Stimulated activated CD4-positive, alpha-beta T cell treated with anti-CD3 and anti-CD28 coated beads, Interleukin-4, amount 100 ng/mL, for 1 hour (primary cell): ENCODE measurements at places on chromosomes 5 and 9.

- DNase-seq: no peak
Measured at GRCh38 chr5:106894964-106895363, 775.8 kb downstream of the EFNA5 start.

DNA sequence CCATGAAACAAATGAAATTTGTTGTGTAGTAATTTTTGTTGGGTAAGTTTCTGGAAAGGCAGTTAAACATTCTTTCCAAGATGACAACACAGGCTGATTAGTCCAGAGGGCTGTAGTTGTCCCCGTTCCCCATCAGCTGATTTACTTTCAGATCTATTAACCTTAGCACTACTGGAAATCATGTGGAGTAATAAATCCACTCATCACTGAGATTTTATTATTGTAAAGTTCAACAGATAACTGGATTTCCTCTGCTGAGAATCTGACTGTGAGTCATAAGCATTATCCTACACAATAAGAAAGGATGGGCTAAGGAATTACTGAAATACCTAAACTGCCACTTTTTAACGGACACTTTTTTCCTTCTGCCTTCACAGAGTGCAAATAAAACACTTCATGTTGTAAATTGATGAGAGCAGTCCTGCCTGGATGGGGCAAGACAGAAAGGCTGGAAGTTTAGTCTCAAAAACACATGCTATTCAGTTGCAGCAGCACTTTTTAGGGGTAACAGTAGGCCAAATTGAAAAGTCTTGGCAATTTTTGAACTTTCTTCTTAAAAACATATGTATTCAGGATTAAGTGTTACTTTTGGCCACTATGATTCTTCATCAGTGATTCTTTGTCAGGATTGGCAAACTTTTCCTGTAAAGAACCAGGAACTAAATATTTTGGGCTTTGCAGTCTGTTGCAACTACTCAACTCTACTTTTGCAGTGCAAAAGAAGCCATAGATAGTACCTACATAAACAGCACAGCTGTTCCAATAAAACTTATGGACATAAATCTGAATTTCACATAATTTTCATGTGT lies 7.0 kb downstream of the STOM start:
- DNase-seq: no peak

GRCh38 chr5:76831110-76831452 lies 12.3 kb downstream of the F2RL1 start:
- no peak for DNase-seq

DNA sequence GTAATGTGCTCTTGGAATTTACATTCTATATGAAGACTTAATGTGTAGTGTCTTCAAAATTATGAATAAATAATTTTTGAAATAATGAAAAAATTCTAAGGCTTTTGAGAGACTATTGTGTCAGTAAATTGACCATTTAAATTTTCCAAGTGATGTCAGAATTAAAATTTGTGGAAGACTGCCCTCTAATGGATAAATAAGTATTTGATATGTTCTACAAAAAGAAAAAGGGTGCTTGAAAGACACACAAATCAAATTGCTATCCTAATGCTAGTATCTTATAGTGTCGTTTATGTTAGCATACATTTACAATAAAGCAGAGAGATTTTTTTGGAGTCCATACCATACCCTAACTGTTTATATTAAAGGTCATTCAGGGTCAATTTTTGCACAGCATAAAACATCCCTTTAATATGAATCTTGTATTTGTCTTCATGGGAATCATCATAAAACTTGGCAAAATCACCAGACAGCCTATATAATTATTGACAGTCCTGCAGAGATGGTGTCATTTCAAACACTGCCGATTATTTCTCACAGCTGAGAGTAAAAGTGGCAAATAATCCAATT lies 120.8 kb upstream of the SLC27A6 start:
- DNase-seq: no peak

DNA sequence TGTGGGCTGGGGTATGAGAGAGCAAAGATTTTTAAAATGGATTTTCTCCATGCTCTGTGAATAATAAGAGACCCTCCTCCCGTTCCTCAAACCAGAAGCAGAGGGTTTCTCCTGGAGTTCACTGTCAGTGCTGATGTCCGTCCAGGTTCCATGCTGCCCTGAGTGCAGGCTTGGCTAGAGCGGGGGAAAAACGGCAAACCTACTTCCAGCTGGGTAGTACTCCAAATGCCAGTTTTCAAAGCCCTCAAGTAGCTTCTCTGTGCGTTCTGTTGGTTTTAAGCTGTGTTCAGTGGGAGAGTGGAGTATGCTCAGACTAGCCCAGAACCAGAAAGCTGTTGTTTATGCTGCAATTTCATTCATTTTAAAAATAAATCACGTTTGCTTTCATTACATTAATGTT lies 40.3 kb downstream of the RASGEF1C start:
- no peak for DNase-seq

- no peak for DNase-seq
Measured at GRCh38 chr9:115540091-115540490, 422.1 kb upstream of the TNC start.

DNA sequence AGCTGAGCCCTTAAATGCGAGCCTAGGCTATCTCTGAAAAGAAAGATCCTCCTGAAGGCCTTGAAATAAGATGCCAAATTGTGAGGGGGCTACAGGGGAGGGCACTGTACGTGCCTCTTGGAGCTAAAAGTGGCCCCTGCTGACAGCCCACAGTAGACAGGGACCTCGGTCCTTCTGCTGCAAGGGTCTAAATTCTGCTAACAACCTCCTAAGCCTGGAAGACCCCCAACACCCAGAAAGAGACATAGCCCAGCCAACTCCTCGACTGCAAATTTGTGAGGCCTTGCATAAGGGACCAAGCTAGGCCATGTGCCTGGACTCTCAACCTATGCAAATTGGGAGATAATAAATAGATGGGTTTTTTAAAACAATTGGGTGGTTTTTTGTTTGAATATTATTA lies 54.7 kb downstream of the UBE2QL1 start:
- no peak for DNase-seq

DNA sequence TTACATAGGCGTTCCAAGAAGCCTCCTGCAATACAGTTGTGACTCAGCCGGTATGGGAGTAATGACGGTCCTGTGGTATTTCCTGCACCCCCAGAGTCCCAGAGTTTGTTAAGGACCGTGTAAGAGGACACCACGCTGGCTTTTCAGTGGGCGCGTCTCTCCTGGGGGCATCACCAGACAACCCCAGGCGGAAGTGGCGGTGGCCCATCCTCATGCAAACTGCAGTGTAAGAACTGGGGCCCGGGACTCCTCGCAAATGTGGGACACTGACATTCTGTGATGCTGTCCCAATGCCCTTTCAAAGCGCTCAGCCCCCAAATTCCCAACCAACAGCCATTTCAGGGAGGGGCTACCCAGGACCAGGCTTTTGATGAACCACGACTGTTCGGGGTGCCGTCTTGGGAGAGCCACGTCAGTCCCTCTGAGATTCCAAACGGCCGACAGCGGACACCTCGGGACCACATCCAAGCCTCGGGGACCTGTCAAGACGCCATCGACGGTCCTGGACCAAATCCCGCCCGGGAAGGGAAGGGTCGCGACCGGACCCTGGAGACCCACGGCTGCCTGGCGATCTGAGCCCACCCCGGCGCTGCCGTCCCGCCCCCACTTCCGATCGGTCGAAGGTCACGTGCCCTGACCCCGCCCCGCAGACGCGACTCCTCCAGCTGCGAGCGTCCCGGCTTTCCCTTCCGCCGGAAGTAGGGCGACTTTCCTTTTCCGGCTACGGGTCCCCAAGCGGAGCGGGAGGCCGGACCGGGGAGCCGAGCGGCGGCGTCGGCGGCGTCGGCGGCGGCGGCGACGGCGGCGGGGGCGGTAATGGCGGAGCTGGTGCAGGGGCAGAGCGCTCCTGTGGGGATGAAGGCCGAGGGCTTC lies at the start of gene FUBP3:
Gene FUBP3, plus strand, starts transcription at position 713 of the 873 bp plus-strand sequence. Its CDS starts 104 bp downstream, at position 817.
- DNase-seq: peak; percentile 93

- no peak for DNase-seq
Measured at GRCh38 chr5:118430076-118430475, 558.3 kb downstream of the DTWD2 start.

GRCh38 chr9:114652776-114653555 lies 4.6 kb downstream of the TEX53 start:
- no peak for DNase-seq

DNA sequence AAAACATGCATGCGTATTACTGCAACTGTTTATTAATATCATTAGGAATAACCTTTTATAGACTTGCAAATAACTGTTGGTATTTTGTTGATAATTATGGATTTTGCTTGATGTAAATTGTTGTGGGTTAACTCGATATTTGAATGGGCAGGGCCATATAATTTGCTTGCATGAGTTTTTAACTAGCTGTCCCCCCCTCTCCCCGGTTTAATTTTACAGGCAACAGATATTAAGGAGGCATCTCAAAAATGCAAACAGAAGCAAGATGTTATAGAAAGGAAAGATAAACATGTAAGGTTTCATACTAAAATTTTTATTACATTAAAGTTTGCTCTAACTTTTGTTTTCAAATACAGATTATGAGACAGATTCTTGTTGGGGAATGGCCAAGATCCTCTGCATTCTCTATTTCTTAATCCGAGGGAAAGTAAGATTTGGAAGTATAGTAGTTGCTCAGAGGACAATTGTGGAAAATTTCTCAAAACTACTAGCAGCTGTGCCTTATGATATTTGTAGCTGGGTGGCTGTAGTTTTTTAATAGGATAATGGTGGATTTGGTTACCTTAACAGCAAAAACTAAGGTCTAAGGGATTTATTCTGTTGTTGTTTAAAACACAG lies 27.3 kb downstream of the SMC5 start:
- no peak for DNase-seq

GRCh38 chr9:131275332-131276093 lies 797 bp downstream of the FAM78A start:
- no peak for DNase-seq

- no peak for DNase-seq
Measured at GRCh38 chr9:28651050-28651722, 1077.9 kb upstream of the C9orf72 start.

DNA sequence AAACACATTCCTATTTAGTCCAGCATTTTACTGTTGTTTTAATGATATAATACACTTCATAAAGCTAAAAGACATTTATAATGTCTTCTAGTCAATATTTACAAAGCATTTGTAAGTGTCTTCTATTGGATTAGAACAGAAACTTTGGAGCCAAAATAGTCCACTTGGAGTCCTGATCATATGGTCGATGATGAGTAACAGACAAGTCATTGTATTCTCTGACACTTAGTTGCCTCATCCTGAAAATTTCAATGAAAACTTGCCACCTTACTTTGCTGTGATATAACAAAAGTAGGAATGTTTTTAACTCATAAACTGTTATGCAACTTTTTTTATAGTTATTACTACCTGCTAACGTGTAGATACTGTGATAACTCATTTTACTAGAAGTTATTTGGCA lies 132.5 kb downstream of the GABRB2 start:
- no peak for DNase-seq

DNA sequence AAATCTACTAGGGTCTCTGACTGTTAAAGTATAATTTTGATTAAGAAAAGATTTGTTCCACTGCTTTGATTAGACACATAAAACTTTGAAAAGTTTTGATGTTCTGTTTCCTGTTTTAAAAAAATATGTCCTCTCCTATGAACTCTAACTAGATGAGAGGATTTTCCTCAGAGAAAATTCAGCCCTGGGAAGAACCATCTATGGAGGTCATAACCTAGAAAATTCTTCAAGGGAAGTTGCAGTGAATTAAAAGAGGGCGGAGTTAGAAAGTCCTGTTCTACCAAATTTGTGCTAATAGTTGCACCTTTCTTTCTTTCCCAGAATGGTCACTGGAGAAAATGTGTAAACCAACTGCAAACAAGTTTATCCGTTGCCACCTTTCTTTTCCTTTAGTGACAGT lies 27.7 kb downstream of the PIK3R1 start:
- no peak for DNase-seq

DNA sequence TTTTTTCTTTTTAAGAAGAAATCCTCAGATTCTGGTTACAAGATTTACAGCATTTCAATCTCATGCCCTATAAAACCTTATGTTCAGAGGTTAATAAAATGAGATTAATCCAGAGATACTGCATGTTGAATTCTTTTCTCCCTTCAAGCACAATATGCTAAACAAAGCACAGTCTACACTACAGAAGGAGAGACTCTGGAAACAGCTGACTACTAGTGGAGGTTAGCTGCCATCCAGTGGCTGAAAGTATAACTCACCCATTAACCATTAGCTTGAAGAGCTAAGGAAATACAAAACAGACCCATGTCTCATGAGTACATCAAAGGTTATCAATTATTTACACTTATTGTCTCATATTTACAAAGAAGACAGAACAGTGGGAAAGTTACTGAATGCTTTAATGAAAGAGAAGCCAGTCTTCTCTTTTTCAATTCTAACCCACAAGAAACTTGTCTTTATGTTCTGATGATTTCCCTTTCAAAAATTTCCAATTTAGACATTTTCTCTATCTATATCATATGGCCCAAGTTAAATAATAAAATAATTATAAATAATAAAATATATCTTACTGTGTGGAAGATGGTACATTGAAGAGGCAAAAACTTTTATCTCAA lies 12.7 kb upstream of the DNAH5 start:
- DNase-seq: no peak

GRCh38 chr9:105218673-105219072 lies 25.8 kb upstream of the SLC44A1 start:
- DNase-seq: no peak

GRCh38 chr9:16257604-16258003 lies 612.9 kb downstream of the BNC2 start:
- no peak for DNase-seq

GRCh38 chr5:61180886-61181285 lies 18.6 kb upstream of the SMIM15 start:
- DNase-seq: no peak

DNA sequence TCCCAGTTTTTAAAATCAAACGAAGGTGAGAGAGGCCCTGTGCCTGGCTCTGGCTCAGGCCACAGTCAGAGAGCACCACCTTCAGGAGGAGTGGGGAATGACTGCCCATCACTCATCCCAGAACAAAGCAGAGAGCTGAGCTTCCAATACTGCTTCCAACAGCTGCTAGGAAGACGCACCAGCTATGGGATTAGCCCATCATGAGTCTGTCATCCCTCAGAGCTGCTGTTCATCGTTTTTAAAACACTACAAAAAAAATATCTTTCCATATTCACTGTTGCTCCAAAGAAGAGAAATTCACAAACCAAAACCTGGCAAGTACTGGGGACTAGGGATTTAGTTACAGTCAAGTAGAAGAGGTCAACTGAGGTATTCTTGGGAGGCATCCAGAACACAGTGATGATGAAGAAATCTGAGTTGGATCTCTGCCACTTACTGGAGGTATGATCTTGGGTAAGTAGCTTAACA lies 102.4 kb downstream of the CDK5RAP2 start:
- peak; percentile 13 for DNase-seq

DNA sequence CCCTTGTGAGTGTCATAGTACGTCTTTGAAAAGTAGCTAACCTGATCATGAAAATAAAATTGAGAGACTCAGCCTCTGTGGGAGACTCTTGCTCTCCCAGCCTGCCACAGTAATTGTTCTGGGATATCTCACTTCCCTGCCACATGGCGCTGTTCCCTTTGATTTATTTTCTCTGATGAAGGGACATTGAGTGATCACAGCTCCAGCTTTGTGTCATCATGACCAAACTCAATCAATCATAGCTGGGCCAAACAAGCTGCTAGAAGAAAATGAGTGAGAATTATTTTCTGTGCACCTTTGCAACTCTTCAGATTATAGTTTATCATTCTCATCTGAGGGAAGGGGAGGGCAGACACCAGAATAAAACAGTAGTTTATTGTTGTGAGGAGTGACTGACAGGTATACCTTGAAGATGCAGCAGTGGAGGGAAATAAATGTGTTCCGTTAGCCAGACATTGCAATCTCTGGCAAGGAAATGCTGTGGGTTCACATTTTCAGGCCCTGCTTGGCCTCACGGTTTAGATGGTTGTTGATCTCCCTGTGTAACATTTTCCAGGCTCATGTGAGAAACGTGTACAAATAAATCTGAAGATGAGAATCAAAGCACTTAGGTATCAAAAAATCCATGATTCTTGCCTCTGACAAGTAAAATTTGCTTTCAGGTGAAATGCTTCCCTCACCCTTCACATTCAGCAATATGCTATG lies 174.7 kb upstream of the FBXL17 start:
- DNase-seq: no peak
